ENCODE measurements at places on chromosomes 16 and 17.

DNA sequence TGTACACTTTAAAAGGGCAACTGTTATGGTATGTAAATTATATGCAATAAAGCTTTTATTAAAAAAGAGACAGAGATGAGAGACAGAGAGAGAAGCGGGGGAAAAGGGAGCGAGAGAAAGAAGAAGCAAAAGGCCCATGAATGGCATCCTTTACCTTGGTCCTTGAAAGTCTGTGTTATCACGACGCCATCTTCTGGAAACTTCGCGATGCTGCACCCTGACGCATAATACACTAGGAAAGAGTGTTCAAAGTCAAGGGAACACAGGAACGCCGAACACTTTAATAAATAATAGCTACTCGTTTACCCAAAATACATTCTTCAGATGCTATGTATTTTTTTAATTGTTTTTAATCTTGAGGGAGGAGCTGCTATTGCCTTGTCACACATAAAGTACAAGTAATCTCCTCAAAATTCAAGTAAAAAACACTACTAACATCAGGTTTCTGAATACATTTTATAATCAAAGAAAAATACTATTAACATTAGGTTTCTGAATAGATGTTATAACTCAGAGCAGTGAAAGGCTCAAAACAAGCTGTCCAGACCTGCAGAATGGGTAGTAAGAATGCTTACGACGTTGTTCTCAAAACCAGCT is 23.0 kb upstream of the SLC38A8 start:
- DNase-seq, result peak; percentile 57

DNA sequence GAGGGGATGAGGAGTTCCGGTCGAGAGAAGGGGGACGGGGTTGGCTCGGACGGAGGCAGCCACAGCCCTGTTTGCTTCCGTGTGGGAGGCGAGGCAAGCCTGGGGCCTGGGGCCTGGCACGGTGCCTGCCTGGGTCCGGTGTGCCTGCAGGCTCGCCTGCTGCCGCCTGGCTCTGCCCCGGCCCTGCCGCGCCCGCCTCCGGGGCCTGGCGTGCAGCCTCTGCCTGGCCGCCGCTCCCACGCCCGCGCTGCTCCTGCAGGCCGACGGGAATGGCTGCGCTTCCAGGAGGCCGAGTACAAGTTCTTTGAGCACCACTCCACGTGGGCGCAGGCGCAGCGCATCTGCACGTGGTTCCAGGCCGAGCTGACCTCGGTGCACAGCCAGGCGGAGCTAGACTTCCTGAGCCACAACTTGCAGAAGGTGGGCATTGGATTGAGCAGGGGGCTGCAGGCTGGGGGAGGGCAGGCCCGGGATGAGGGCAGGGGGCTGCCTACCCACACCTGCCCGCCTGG is 53.1 kb downstream of the MRC2 start:
- DNase-seq, result no peak

DNA sequence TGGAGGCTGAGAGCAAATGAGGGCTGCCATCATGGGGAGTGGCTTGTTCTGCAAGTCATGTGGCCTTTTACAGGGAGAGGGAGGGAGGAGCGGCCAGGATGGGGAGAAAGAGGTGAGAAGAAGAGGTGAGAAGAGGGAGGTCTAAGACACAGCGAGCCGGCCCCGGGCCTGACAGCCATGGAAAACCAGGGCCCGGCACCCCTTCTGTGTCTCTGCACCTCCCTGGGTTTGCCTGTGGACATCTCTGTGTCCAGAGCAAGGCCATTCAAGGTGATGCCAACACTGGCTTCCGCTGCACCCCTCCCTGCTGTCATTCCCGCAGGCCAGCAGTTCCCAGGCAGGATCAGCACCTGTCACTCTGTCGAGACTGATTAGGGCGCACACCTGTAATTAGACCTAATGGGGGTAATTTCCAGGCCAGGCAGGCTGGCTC is 75.6 kb downstream of the MGAT5B start:
- DNase-seq, result no peak

GRCh38 chr16:46807336-46807735 is 23.6 kb downstream of the C16orf87 start:
- DNase-seq, result no peak

GRCh38 chr16:69239851-69240250 is 52.9 kb downstream of the SNTB2 start:
- no peak for DNase-seq

- no peak for DNase-seq
Measured at GRCh38 chr17:70905796-70906195, 736.5 kb downstream of the KCNJ2 start.

DNA sequence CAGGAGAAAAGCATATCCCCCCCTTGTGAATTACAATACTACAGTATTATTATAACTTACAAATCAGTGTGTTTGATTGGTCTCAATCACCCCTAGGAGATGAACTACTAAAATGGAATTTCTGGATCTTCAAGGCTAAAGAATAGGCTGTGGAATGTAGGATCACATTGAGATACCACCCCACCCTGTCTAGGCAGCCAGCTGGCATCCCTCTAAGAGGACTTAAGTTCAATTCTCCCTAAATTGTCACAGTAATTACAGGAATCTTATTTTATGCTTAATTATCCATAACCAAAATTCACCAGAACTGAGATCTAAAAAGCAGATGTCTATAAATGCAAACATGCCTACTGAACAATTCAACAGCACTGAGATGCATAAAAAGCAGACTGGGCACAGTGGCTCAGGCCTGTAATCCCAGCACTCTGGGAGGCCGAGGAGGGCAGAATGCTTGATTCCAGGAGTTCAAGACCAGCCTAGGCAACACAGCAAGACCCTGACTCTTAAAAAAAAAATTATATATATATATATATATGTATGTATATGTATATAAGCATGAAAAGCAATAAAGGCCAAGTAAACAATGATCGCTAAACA is 12.0 kb downstream of the AP1G1 start:
- DNase-seq, result no peak
